ENCODE measurements at places on chromosomes 7 and 10.
A peak's percentile ranks its signal among the peaks of the same experiment; 100 is the strongest.

DNA sequence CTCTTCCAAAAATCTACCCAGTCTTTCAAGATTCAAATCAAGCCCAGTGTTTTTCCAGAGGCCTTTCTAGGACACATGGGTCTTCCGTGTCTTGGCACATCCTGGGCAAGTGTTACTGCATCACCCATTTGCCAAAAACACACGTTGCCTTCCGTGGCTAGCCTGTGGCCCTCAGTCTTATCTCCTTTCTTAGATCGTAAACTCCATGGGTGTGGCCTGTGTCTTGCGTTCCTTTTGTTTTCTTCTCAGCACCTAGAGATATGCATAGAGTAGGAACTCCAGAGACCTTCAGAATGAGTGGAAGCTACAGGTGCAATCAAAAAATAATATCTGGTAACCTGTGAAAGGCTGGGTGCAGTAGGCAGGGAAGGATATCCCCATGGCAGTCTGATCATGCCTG lies 56.5 kb upstream of the NMT2 start:
- no peak for DNase-seq

DNA sequence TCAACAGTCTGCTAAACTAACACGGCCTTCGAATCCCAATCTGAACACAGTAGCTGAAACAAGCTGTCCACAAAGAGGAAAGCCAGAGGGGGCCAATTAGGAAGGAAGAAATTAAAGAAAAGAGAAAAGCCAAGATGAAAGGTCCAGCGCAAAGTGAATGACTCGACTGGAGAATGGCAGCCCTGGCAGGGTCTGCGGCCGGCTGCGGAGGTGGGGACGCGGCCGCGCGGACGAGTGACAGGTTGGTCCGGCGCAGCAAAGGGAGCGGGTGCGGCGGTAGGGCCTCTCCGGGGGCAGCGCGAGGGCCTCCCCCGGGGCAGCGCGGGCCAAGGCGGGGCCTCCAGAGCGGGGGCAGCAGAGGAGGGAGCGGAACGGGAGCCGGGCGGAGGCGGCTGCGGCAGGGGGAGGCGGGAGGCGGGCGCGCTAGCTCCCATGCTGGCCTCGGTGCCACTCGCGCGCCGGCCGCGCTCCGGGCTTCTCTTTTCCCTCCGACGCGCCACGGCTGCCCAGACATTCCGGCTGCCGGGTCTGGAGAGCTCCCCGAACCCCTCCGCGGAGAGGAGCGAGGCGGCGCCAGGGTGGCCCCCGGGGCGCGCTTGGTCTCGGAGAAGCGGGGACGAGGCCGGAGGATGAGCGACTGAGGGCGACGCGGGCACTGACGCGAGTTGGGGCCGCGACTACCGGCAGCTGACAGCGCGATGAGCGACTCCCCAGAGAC lies at the start of gene VWC2:
VWC2 (plus strand) TSS at position 421 of the 718 bp plus-strand sequence. CDS start 1,798 bp downstream, outside the sequence.
- no peak for DNase-seq

DNA sequence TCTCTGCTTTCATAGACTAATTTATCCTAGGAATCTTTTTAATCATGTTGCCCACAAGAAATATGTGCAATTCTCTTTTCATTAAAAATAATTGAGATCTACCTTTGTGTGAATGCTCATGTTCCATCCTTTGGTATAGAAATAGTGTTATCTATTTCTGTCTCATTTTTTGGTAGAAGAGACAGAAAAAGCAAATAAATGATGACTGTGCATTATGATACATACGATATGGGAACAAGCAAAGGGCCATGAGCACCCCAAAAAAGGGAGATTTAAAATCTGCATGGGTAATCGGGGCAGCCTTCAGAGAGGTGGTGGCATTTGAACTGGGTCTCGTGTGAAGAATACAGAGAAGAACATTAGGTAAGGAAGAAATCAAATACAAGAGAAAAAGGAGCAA lies 1197.5 kb upstream of the AUTS2 start:
- no peak for DNase-seq

- DNase-seq: no peak
Observed at GRCh38 chr7:96327429-96327828, 5.5 kb upstream of the SLC25A13 start.

DNA sequence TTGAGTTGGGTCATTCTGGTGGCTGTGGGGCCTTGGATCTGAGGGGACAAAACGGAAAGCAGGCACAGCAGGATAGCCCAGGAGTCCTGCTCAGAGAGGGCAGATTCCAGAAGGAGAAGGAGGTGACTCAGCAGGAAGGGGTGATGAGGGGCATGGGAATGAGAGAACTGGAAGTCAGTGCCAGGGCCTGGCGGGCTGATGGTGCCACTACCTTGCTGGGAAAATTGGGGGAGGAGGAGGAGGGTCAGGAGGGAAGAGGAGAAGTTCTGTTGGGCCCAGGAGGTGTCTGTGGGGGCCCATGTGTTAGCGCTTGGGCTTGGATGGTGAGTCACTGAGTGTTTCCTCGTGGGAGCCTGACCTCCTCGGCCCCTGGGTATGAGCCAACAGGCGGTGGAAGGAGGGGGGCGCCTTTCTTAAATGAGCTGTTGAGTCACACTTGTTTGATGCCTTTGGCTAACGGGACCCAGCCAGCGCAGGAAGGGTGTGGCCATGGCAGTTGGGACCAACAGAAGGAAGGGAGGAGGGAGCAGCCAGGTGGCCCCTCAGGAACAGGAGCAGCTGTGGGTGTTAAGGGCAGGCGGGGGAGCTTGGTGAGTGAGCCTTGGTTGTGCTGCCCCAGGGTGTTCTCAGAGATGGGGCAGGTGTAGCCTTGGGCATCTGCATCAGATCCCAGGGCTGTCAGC lies 130.0 kb upstream of the BTBD16 start:
- no peak for DNase-seq

GRCh38 chr7:100400656-100401055 lies 27.4 kb downstream of the PILRA start:
- DNase-seq: no peak

DNA sequence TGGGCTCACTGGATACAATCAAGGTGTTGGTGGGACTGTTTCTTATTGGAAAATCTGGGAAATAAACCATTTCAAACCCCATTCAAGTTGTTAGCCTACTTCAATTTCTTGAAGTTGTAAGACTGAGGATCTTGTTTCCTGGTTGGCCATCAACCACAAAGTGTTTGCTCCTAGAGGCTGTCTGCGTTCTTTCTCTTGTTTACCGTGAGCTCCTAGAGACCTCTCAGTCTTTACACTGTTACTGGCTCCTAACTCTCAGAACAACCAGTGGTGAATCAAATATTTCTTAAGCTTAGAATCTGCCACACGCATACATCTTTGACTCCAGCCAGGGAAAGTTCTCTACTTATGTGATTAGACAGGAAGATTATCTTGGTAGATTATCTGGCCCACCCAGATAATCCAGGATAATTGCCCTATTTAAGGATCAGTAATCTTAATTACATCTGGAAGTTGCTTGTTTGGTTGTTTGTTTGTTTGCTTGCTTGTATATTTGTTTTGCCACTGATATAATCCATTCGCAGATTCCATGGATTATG lies 798.7 kb downstream of the IPMK start:
- no peak for DNase-seq

DNA sequence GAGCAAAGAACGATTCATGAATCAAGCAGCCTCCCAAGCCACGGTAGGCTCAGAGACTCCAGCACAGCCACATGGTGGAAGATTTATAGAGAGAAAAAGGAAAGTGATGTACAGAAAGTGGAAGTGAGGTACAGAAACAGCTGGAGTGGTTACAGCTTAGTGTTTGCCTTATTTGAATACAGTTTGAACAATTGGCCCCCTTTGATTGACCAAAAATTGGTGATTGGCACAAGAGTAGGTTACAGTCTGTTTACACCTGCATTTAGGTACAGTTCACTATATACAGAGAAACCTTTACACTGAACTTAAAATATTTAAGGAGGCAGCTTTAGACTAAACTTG lies 136.4 kb upstream of the ASAH2 start:
- no peak for DNase-seq

- DNase-seq: peak; percentile 36
Observed at GRCh38 chr7:155069992-155070751, at the start of gene HTR5A. HTR5A (plus strand) TSS chr7:155070324; CDS start chr7:155070900, 576 bp downstream.

DNA sequence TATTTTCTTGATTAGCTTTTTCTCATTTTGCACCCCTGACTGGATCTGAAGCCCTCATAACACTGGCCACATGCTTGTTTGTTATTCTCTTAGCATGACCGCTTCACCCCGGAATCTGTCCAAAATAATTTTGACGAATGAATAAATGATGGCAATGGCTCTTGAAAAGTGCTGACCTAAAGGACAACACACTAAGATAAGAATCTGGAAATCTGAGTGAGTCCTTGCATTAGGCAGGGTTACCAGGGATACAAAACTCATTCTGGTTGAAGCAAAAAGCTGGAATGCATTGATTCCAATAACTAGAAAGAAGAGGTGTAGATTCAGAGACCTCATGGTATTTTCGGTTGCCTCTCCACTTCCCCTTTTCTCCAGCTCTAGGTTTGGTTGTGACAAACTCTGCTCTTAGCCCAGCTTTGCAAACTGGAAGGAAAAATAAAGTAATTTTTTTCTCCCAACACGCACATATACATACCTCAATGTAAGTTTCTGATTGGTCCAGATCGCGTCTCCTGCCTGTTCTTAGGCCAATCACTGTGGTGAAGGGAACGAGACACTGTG lies 157.4 kb downstream of the SKIDA1 start:
- no peak for DNase-seq

GRCh38 chr7:157719008-157719682 lies 382.3 kb downstream of the DNAJB6 start:
- DNase-seq: no peak

DNA sequence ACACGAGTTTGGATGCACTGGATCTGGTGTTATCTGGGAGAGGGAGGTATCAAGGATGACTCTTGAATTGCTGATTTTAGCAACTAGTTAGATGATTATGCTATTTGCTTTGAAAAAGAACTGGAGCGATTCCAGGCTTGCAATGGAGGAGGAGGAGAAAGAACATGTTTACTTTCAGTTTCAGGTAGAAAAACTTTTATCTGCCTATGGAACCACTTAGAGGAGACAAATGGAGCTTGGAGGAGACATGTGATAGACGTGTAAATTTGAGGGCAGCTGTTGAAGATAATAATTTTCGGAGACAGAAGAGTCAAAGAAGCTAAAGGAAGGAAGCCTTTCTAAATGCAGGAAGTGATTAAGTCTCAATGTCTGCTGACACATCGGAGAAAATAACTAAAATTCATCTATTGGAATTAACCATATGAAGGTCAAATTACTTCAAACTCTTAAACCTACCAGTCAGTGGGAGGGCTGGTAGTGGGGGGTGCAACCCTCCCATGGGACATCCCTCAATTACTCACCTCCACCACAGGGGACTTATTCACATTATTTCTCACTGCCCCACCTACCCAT lies 56.4 kb upstream of the GNAI1 start:
- DNase-seq: no peak

DNA sequence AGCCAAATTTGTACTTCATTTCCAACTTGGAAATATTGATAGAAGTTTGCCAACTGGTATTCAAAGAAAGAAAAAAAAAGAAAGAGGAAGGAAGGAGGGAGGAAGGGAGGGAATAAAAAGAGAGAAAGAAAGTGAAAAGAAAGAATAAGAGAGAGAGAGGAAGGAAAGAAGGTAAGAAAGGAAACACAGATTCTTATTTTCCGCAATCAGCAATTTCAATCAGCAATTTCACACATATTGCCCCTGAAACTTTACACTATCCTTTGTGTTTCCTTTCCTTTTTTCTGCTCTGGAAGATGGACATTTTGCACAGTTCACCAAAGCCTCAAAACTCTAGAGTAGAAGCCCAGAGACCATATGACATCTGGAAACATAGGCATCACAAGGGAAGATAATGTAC lies 888.1 kb downstream of the REEP3 start:
- DNase-seq: no peak

DNA sequence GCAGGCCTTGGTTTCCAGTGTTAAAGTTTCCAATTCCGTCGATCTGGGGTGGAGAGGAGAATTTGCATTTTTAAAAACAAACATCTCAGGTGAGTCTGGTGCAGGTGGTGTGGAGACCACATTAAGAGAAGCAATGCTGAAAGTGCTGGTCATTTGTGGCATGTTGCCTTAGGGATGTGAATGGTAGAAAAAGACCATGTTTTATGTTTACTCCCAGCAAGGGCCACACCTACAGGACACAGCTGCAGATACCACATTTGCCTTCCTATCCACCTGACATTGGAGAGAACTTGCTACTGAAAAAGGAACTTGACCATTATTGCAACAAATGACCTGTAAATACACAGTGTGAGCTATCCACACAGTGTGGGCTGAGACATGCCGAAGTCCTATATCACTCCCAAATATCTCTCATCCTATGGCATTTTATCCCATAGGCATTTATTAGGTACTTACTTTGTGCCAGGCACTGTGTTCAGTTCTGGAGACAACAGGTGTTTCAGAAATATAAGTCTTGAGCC lies 183.1 kb downstream of the NRP1 start:
- no peak for DNase-seq

DNA sequence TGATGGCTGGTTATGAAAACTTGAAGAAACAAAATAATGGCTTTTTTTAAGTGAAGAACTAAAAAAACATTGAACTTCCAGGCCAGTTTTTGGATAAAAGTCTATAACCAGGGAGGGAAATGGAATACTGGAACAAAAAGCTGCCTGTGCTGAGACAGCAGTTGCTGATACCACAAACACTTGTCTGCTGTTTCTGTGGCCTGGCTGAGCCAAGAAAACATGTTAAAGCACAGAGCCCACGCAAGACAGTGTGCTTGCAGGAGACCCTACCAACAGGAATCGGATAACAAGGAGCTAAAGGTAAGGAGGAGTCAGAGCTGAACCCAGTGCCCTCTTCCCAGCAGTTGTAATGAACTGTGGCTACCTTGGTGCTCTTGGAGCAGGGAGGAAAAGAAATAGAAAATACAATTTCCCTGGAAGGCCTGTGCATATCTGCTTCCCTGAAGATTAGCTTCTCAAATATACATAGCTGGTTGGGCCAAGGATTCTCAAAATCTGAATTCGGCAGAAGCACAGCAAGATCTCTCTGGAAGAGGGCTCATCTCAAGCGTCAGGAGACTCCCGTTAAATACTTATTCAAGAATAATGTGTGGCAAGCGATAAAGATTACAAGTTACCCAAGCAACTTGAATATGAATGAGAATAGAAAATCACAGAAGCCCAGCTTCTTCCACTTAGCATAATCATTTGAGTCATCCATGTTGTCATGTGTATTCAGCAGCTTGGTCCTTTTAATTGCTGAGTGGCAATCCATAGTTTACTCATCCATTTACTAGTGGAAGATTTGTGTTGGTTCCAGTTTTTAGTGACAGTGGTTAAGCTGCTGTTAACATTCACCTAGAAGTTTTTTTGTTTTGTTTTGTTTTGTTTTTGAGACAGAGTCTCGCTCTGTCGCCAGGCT lies 87.6 kb downstream of the NOD1 start:
- no peak for DNase-seq

GRCh38 chr10:17905491-17905890 lies 46.2 kb upstream of the SLC39A12 start:
- DNase-seq: no peak
